ENCODE measurements at places on chromosomes 11 and 22.

DNA sequence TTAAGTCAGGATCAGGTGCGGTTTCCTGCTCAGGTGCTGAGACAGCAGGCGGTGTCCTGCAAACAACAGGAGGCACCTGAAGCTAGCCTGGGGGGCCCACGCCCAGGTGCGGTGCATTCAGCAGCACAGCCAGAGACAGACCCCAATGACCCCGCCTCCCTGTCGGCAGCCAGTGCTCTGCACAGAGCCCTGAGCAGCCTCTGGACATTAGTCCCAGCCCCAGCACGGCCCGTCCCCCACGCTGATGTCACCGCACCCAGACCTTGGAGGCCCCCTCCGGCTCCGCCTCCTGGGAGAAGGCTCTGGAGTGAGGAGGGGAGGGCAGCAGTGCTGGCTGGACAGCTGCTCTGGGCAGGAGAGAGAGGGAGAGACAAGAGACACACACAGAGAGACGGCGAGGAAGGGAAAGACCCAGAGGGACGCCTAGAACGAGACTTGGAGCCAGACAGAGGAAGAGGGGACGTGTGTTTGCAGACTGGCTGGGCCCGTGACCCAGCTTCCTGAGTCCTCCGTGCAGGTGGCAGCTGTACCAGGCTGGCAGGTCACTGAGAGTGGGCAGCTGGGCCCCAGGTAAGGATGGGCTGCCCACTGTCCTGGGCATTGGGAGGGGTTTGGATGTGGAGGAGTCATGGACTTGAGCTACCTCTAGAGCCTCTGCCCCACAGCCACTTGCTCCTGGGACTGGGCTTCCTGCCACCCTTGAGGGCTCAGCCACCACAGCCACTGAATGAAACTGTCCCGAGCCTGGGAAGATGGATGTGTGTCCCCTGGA lies at the start of gene MYO7A:
MYO7A (plus strand) TSS at position 327 of the 772 bp plus-strand sequence. CDS start 2,389 bp downstream, outside the sequence.
- no peak for DNase-seq

DNA sequence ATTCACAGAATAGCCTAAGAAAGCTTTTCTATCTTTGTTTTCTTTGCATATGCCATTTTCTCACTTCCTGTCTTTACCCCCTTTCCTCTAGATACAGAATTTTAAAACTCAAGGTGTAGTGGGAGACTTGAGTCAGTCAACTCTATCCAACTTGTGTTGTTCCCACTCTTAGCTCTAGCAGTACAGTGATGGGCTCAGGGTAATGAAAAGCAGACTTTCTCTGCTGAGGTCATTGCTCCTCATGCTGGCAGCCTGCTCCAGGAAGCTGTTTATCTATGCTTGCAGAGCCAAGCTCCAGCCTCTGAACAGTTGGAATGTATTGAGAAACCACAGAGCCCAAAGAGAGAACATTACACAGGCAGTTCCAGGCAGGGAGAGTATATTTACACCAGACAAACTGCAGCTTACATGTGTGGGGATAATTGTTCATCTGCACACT lies 68.1 kb downstream of the CSTPP1 start:
- DNase-seq, result peak; percentile 93

GRCh38 chr11:73467505-73467904 lies 91.3 kb downstream of the RELT start:
- no peak for DNase-seq

GRCh38 chr11:72589802-72590761 lies 84.1 kb downstream of the PDE2A start:
- DNase-seq, result no peak

DNA sequence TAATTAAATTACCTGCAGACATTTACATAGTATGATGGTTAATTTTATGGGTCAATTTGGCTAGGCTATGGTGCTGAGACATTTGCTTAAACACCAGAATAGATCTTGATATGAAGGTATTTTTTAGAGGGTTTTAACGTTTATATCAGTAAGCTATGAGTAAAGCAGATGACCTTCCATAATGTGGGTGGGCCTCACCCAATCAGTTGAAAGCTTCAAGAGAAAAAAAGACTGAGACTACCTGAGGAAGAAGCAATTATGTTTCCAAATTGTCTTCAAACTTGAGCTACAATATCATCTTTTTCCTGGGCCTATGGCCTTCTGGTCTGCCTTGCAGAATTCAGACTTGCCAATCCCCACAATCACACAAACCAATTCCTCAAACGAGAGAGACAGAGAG lies 498.8 kb upstream of the API5 start:
- no peak for DNase-seq

DNA sequence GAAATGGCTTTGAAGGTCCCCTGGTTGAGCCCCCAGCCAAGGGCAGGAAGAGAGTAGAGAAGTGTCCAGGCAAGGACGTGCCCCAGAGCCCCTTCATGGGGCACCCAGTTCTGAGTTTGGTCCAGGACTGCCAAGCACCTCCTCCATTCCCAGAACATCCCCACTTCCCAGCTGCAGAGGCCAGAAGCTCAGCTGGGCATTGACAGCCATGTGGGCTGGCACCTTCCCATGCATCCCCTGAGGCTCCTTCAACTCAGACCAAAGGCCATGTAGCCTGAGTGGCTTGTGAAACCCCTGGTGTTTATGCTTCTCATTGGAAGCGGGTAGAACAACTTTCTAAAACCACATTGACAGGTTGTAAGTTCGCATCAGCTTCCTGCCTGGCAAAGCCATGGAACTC lies 789.6 kb downstream of the TBC1D22A start:
- DNase-seq, result no peak

- DNase-seq, result no peak
These were observed 3.8 kb downstream of the RSPH14 start for GRCh38 chr22:23137905-23138561.

GRCh38 chr22:17828502-17829080 lies 54.3 kb upstream of the BID start:
- DNase-seq, result peak; percentile 81
